ENCODE measurements at places on chromosomes 7 and 10.

- no peak for DNase-seq
Measured at GRCh38 chr10:122259075-122259466, 12.0 kb upstream of the BTBD16 start.

DNA sequence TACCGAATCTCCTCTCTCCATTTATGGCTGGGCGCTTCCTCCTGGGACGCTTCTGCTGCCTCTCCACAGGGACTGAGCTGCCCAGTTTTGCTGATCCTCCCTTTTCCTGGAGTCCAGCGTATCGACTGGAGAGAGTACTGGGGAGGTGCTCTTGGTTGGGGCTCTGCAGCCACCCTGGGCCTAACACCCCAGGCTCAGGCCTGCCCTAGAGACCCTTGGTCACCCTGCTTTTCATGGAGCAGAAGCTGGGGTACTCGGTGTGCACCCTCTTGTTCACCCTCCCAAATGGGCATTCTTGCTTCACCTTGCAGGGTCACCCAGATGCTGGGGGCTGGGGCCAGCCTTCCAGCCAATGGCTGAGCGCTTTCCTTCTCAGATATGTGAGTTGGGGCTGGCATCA, 88.8 kb upstream of the RET start:
- no peak for DNase-seq

- DNase-seq = peak; percentile 93
Measured at GRCh38 chr10:22761569-22762220, 47.3 kb upstream of the PIP4K2A start.

- DNase-seq = no peak
Measured at GRCh38 chr7:78760620-78761355, 692.7 kb downstream of the MAGI2 start.

- no peak for DNase-seq
Measured at GRCh38 chr7:150569245-150569955, 2.2 kb downstream of the GIMAP4 start.

DNA sequence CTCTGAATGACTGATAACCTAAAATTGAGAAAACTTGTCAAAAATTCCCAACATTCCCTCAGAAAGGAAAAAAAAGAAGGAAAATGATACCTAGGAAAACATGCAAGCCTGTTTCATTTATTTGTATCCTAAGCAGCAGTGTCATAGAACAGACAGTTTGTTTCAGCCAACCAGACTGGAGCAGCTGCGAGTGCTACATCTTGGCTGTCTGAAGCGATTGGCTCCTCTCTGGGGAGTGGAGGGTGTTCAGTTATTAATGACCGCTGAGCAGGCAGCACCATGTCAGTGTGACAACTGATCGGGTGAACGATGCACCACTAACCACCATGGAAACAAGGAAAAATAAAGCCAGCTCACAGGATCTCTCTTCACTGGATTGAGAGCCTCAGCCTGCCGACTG, at the start of gene LRRN3:
LRRN3 (plus strand) TSS at position 282 of the 400 bp plus-strand sequence. CDS start 31,646 bp downstream, outside the sequence.
- DNase-seq = peak; percentile 85

GRCh38 chr7:151425670-151426440, 14.1 kb downstream of the CRYGN start:
- DNase-seq = no peak

GRCh38 chr7:17022920-17023319, 141.1 kb upstream of the AGR3 start:
- no peak for DNase-seq

DNA sequence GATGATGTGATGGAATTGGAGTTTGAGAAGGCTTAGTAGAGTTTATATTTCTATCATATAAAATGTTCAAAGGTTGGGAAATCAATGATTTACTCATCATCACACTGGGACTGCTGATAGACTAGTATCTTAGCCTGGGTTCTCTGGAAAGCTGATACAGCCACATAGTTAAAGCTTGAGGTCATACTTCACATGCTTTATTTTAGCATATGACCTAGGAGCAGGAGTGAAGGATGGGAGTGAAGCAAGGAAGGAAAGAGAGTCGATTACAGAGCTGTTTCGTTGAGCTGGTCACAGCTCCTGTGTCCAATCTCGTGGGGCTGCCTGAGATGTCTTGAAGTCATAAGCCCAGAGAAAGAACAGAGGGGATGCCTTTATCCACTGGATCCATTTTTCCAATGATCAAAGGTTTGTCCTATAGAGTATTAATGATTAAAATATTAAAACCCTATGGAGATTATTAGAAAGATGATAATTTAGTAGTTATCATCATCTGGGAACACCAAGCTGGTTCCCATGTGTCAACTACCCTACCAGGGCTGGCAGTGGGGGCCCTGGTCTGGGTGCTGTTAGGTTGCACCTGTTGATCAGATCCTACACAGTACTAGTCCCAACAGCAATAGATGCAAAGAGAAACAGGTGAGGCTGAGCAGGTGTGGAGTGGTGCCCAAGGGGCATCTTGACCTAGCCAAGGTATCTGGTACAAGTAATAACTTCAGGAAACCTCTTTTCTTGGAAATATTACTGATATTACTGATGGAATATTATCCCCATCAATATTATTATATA, 77.8 kb downstream of the BAMBI start:
- no peak for DNase-seq

DNA sequence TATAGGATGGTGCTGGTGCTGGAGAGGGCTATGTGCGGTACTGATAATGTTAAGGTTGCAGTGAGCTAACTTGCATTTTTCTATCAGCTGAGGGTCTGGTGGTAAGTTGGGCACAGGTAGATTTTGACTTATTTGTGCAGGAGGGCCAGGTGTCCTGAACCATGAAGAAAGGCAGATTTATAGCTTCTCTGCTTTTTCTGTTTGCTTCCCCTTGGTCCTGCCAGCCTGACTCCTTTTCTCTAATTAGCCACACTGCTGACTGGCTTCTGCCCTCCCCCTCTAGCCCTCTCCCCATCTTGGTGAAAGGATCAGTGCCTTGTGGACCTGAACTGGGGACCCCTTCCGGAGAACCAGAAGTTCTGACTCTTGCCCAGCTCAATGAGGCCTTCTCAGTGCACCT, 40.8 kb upstream of the STEAP4 start:
- DNase-seq = no peak

DNA sequence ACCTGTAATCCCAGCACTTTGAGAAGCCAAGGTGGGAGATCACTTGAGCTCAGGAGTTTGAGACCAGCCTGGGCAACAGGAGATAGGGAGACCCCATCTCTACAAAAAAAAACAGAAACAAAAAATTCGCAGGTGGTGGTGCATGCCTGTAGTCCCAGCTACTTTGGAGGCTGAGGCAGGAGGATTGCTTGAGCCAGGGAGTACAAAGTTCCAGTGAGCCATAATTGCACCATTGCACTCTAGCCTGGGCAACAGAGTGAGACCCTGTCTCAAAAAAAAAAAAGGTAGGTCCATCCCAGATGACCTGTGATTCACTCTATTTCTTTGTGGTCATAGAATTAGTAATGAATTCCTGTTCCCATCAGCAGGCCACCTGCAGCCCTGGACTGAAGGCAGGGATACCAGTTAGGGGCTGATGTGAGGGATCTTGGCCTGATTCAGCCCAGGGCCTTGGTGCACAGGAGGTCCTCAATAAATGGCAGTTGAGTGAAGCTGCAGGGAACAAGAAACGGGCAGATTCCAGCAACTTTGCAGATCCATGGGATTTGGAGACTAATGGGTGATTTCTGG, at the start of gene MYH16:
MYH16 (plus strand) TSS at position 364 of the 570 bp plus-strand sequence.
- no peak for DNase-seq

GRCh38 chr10:113379091-113379490, 173.8 kb upstream of the HABP2 start:
- no peak for DNase-seq

GRCh38 chr7:38796626-38797501, 112.1 kb downstream of the VPS41 start:
- DNase-seq = peak; percentile 47

DNA sequence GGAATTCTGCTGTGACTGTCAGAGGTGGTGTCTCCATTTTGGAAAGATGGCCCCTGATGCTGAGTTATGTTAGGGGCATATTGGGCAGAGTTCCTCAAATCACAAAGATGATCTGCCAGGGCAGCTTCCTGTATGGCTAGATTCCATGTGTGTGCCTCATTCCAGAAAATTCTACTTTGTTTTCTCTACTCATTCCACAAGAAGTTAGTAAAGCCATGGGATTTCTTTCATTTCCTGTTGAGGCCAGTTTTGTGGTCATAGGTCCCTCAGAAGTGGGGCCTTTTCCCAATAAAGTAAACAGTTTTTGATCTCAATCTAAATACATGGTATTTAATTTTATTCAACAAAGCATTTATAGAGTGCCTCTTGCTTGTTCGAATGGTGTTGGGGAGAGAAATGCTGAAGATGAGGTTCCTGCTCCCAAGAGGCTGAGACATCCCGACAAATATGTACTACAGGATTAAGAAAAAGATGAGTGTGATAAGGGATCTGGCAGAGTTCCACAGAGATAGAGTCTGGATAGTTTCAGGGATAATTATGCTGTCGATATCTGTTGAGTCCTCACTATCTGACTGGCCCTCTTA, 33.0 kb downstream of the MINDY4 start:
- no peak for DNase-seq

DNA sequence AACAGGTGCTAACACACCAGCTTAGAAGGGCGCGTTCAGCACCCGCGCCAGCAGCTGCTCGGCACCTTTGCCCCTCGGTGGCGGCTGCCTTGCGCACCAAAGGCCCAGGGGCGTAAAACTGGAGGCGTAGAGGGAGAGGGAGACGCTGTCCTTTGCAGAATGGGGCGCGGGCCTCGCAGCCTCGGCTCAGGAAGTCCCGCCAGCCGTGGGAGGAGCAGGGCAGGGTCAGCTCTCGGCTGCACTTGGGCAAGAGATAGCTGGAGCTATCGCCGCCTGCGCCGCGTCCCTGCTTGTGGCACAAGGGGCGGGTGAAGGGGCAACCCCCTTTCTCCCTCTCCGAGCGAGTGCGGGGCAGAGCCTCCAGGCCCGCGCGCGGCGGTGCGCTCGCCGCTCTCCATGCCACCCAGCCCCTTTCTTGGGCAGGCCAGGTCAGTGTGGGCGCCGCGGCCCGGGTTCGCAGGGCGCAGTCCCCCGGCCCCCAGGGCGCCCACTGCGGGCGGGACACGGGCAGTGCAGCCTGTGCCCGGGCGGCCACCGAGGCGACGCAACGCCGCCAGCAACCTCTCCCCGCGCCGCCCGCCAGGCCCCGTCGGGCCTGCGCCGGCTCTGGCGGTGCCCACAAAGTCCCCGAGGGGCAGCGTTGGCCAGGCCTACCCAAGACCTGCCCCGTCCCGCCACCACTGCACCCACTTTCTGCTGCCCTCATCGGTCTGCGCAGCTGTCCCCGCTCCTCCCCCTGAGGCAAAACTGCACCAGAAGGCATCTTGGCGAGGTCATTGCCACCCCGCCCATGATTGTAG, 4.1 kb downstream of the NEUROD6 start:
- DNase-seq = no peak

DNA sequence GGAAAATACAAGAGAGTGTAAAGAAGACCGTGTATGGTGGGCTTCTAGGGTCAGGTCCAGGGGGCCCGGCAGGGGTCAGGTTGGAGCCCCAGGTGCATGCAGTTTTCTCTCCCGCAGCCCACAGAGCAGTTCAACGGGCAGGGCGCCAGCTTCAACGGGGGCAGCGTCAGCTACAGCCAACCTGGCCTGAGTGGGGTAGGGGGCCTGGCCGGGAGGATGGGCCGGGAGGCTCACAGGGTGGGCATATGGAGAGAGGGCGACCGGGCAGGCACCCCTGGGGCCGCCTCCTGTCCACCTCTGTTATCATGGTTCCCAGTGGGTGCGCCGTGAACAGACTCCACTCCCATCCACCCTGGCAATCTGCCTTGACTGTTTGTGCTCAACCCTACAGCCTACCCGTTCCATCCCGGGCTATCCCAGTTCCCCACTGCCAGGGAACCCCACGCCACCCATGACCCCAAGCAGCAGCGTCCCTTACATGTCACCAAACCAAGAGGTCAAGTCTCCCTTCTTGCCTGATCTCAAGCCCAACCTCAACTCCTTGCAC, 11.5 kb downstream of the ZMIZ2 start:
- DNase-seq = no peak

- no peak for DNase-seq
Measured at GRCh38 chr7:49174396-49174795, 250.0 kb downstream of the CDC14C start.

- DNase-seq = no peak
Measured at GRCh38 chr10:69372126-69372980, 44.4 kb downstream of the TACR2 start.

- peak; percentile 56 for DNase-seq
Measured at GRCh38 chr10:121900443-121901174, 27.2 kb downstream of the ATE1 start.

GRCh38 chr7:106012935-106013439, 49.9 kb downstream of the CDHR3 start:
- DNase-seq = no peak

GRCh38 chr7:150909200-150909995, 57.1 kb downstream of the AOC1 start:
- no peak for DNase-seq

GRCh38 chr7:32390210-32390609, 100.0 kb downstream of the LSM5 start:
- no peak for DNase-seq

GRCh38 chr10:11609492-11610093, 1.9 kb downstream of the USP6NL start:
- DNase-seq = no peak

GRCh38 chr10:96229568-96230030, 41.8 kb downstream of the BLNK start:
- peak; percentile 39 for DNase-seq

DNA sequence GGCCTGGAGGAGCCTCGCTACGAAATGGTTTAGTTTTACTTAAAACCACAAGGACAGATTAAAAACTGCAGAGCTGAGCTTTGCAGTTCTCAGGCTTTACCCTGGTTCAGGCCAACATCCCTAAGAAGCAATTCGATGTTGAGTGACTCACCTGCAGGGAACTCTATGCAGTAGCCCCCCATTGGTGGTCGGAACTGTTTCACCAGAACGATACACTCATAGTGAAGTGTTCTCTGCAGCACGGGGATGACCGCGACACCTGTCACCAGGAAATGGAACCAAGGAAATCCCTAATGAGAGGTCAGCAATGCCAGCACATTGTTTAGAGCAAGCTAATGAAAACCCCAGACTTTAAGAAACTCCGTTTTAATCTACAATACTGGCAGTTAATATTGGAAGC, 18.0 kb downstream of the NUDT5 start:
- no peak for DNase-seq

DNA sequence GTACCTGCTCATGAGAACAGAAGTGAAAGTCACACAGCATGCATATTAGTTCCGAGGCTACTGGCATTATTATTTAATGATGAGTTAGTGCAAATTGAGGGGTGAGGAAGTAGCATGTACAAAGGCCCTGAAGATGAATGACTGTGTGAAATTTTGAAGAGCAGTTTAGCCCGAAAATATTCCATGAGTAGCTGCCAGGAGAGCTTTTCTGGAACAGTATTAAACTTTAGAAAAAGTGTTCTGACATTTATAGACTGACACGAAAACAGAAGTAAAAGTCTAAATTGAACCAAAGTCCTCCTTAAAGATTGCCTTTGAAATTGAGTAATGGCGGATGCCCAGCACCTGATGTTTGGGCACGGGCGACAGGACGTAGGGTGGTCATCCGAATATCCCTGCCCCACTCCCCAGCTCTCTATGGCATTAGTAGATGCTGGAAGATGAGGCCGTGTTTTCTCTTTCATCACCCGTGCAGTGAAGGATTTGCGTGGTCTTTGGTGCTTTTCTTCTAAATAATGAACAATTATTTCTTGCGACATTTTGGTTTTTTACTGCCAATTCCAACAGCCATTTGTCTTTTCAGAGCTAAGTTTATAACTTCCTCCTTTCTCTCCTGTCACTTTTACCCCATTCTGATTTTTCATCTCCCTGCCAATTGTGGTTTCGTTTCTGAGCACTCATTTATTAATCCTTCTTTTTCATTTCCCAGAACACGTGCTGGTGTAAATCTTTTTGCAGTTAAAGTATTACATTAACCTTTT, 192.6 kb downstream of the MGMT start:
- DNase-seq = no peak

All from putamen (tissue), 1 donor.